Fibroblast of the conjunctiva (primary cell): ENCODE measurements at places on chromosomes 13 and 19.
A peak's percentile ranks its signal among the peaks of the same experiment; 100 is the strongest.

DNA sequence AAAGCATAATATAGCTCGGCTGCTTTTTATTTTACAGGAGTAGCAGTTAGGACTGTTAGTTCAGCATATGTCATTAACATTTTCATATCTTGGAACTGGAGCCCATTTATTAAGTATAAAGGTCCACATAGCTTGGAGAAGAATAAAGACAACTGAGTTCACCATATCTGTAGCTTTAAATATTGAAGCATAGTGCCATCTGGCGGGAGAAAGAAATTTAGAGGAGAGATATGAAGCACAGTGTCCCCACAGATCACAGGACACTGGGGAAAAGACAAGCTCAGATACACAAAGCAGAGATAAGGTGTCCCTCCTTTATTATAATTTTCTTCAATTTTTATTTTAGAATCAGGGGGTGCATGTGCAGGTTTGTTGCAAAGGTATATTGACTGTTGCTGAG lies 104.7 kb upstream of the FREM2 start:
- no peak for DNase-seq

- DNase-seq = no peak
Measured at GRCh38 chr13:40660141-40660664, 6.2 kb downstream of the FOXO1 start.

DNA sequence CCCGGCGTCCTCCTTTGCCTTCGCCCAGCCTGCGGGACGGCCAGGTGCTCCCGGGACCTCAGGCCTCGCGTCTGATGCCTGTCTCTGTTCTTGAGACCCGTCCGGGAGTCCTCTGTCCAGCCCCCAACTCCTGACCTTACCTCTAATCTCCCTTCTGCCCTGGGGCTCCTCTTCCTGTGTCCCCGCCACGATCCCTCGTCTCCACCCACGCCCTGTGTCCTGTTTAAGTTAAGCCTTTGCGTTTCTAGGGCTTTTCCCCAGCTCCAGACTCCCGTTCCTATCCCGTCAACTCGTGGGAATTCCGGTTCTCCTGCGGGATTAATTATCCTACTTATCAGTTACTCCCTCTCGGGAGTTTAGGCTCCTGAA lies 686 bp downstream of the LENG8 start:
- DNase-seq = no peak

DNA sequence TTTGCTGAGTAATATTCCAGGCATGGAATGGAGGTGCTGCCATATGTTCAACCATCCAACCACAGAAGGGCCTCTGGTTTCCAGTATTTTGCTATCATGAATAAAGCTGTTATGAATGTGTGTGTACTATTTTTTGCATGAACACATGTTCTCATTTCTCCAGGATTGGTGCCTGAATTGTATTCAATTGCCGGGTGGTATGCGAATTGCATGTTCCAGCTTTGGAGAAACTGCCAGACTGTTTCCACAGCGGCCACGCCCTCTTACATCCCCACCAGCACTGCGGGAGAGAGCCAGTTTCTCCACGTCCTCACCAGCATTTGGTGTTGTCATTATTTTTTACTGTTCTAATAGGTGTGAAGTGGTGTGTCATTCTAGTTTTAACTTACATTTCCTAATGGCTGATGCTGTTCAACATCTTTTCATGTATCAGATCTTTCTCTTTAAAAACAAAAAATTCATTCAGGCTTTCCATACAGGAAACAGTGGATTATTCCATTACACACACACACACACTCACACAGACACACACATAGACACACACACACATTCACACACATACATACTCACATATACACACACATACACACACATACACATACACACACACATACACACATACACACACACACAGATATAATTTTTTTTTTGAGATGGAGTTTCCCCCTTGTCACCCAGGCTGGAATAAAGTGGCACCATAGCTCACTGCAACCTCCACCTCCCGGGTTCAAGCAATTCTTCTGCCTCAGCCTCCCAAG lies 154.1 kb downstream of the PTPRS start:
- peak; percentile 41 for DNase-seq

DNA sequence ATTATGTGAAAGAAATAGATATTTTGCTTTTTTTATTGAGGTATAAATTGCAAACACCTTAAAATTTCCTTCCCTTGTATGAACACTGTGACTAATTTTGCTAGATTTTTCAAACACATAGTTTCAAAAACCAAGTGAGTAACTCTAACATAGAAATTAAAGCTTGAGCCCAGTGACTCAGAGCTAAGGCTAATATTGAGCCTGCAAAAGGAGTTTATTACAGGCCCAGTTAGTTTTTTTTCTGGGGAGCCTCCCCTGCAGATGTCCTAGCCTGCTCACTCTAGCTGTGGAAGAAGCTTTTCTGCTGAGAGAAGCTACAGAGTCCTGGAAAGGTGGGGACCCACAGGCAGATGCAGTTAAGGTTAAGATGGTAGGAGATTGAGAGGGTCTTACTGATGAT lies 3.4 kb downstream of the ZNF430 start:
- peak; percentile 23 for DNase-seq

DNA sequence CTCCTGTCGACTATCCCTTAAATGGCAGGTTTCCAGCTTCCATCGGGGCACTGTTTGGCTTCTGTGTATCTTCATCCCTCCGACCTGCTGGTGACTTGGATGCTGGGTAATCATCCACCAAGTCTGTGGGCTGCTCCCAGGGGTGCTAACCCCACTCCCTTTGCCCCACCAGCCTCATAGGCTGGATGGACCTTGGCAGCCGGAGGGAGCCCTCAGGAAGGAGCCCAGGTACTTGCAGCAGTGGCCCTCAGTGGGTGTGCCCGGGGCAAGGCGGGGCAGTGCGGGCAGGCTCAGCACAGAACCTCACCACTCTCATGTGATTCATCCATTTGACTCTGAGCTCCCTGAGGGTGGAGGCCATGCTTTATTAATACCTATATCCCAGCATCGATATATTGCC lies 27.4 kb upstream of the TUBGCP3 start:
- no peak for DNase-seq
